ENCODE measurements at places on chromosomes 12 and 14.
A peak's percentile ranks its signal among the peaks of the same experiment; 100 is the strongest.

DNA sequence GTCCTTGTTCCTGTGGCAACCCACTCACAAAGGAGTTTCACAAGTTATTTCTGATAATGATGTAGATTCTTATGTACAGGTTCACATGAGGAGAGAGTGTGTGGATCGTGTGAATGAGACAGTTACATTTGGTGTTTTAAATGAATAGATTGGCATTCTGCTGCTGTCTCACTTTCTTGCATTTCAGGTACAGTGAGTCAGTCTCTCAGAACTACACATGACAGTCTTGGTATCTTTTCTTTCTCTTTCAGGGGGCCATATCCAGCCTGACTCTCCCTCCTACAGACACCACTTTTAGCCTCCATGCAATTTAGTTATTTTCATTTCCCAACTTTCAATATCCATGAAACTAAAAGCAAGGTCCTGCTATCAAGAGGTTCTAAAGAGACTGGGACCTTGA lies 19.9 kb upstream of the TMTC2 start:
- no peak for DNase-seq

- no peak for DNase-seq
These were observed 35.4 kb downstream of the TAOK3 start for GRCh38 chr12:118337194-118337838.

- DNase-seq = no peak
These were observed 945 bp upstream of the HIP1R start for GRCh38 chr12:122834104-122834920.

GRCh38 chr14:21868442-21869046 lies 194.9 kb upstream of the OR4E1 start:
- DNase-seq = no peak

GRCh38 chr14:101354726-101355125 lies 206.6 kb upstream of the DIO3 start:
- DNase-seq = no peak

GRCh38 chr12:112591488-112591887 lies 172.7 kb downstream of the PTPN11 start:
- no peak for DNase-seq

DNA sequence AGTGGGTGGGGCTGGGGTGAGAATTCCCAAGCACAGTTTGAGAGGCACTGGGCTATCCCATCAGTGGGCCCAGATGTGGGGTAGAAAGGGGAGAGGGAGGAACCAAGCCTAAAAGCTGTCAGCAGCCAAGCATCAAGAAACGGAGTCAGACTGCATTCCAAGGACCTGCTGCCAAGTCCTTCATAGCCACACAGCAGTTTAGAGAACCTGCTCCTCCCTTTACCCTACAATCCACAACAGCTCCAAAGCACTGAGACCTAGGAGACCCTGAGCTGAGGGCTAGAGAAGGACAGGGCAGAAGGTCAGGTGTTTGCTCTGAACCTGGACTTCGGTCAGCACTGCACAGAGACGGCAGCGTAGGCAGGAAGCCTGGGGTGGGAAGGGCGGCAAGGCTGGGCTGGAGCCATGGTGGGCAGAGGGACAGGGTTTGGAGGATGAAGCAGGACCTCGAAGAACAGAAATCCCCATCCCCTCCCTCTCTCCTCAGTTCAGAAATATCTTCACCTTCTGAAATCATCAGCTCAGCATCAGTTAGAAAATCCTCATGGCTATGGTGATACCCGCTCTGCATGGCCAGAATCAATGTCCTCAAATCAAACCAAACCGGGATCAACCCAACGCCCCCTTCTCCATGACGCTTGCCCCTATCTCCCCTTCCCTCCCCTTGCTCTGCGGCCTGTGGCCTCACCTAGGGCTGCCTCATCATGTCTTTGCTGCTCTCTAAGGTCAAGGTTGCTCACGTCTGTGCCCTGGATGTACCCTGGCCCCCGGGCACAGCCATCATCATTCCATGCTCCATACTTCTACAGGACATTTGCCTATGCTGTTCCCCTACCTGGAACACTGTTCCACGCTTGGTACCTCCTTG lies 12.9 kb upstream of the SERPINA4 start:
- no peak for DNase-seq

DNA sequence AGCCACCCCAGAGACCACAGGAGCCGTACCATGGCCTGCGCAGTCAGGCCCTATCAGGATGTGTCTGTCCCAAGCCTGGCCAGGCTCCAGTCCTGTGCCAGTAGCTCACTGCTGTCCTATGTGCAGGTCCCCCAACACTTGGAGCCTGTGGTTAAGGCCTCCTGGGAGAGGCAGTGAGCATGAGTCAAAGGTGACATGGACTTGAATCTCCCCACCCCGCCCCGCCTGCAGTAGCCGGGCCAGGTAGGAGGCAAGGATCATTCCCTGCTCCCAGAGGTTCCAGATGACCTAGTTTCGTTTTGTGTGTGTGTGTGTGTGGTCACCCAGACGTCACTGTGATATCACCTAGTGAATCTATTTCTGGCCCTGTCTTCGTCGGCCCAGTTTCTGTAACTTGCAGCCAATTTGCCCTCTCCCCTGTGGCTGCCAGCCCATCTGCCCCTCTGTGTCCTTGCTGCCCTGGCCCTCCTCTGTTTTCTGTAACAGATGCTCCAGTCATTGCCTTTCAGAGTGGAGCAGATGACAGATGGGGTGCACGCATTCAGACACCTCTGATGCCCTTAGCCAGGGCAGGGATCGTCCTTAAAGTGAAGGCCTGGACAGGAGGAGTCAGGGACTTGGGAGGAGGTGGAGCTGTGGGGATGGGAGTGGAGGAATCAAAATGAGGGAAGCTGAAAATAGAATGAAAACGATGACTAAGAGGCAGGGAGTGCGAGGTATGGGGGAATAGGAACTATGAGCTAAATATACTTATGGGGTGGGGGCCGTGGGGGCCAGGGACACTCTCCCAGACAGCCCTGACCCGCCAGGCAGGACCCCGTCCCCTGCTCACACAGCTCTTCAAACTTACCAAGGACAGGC lies 37.4 kb downstream of the SLC6A12 start:
- no peak for DNase-seq

DNA sequence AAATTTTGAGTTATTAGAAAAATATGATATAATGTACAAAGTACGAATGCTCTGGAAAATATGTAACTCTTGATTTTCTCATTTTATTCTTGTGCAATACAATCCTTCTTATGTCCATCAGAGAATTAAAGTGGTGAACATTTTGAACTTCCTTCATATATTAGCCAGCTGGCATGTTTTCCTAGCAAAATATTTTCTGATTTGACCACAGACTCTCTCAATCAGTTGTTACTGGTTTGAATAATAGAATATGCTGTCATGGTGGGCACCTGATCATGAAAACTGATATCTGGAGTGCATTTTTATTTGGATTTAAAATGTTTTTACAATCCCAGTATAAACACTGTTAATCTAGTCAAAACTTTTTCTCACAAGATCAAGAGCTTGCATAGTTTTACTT lies 24.2 kb downstream of the PARPBP start:
- DNase-seq = no peak

- no peak for DNase-seq
These were observed 12.7 kb downstream of the CSRP2 start for GRCh38 chr12:76866151-76866567.

GRCh38 chr12:113358381-113359132 lies at the start of gene PLBD2:
Gene PLBD2, plus strand, starts transcription at chr12:113358587. Its CDS starts 14 bp downstream, at chr12:113358601.
- DNase-seq = peak; percentile 22

DNA sequence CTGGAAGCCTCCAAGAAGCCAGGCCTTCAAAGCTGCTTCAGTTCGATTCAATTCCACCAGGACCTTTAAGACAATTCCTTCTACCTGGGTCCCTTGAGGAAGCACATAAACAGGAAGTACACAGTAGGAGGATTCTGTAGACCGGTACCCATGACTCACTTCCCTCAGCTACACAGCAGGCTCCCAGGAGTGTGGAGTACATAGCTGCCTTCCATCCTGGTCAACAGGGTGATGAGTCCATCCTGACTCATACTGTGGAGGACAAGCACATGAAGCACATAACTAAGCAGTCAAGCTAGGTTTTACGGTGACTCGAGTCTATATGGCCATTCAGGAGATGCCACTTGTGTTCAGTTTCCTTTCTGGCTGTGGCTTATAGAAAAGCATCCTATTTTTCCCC lies 197.6 kb upstream of the RBM19 start:
- DNase-seq = no peak

GRCh38 chr14:51873221-51873893 lies 12.9 kb downstream of the GNG2 start:
- peak; percentile 87 for DNase-seq

- DNase-seq = peak; percentile 93
These were observed 12.2 kb upstream of the TUBA1A start for GRCh38 chr12:49200919-49201594.

GRCh38 chr12:107832441-107832840 lies 57.9 kb downstream of the ASCL4 start:
- DNase-seq = no peak

DNA sequence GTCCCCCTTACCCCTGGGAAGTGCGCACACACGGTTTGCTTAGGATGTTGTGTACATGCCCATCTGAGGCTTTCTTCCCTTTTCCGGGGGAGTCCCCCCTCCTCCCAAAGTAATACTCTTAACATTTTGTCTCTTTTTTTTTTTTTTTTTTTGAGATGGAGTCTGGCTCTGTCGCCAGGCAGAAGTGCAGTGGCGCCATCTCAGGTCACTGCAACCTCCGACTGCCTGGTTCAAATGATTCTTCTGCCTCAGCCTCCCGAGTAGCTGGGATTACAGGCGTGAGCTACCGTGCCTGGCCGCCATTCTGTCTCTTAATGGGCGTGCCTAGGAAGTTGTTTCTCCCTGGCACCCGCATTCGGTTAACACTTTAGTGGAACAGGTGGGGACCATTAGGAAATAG lies 4.5 kb upstream of the GMFB start:
- DNase-seq = no peak

DNA sequence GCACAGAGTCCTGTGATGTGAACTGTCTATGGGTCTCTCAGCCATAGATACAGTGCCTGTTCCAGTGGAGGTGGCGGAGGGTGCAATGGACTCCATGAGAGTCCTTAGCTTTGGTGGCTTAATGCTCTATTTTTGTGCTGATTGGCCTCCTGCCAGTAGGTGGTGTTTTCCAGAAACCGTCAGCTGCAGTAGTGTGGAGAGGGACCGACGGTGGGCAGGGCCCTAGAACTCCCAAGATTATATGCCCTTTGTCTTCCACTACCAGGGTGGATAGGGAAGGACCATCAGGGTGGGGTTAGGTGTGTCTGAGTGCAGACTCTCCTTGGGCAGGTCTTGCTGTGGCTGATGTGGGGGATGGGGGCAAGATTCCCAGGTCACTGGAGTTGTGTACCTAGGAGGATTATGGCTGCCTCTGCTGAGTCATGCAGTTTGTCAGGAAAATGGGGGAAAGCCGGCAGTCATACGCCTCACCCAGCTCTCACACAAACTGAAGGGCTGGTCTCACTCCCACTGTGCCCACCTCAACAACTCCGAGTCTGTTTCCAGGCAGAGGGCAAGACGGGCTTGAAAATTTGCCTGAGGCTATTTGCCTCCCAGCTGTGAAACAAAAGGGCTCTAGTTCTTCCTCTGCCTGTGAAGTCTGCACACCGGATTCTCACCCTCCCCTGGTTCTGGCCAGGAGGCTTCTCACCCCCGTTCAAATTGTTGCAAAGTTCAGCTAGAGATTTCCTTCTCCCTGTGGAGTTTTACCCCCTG lies 24.9 kb upstream of the ZDHHC17 start:
- DNase-seq = no peak

DNA sequence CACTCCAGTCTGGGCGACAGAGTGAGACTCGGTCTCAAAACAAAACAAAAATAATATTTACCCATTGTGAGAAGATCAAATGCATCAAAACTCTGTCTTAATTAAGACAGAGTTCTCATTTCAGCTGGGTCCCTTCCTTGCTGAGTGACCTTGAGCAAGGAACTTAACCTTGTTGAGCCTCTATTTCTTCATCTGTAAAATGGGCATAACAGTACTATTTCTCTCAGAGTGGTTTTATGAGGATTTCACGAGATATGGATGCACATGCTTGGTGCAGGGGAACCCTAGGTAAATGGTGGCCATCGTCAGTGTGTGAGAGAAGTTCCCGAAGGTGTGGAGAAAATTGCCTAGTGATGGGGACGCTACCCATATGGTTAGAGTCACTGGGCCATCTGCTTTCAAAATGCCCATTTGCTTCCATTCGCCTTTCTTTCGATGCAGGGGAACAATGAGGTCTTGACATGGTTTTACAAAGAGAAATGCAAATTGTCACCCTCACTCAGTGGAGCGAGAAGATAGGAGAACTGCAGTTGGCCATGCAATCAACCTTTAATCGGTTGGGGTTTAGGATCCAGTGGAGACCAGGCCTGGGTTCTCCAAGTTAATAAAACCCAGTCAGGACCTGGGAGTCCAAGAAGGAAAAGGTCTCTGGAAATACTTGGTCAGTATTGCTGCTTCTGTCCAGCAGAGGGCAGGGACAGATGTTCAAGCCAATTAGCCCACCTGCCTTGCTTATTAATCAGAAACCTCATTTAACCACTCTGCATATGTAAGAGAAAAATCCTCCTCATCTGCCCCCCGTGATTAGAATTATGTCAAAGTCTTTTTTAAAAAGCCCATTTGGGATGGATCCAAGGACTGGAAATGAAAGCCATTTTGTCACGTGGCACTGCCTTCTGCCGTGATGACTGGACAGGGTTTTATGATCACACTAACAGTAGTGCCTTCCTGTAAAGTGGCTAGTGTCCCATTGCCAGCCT lies 37.2 kb downstream of the CFAP251 start:
- no peak for DNase-seq

GRCh38 chr12:56529656-56530055 lies 8.0 kb downstream of the RBMS2 start:
- DNase-seq = no peak

DNA sequence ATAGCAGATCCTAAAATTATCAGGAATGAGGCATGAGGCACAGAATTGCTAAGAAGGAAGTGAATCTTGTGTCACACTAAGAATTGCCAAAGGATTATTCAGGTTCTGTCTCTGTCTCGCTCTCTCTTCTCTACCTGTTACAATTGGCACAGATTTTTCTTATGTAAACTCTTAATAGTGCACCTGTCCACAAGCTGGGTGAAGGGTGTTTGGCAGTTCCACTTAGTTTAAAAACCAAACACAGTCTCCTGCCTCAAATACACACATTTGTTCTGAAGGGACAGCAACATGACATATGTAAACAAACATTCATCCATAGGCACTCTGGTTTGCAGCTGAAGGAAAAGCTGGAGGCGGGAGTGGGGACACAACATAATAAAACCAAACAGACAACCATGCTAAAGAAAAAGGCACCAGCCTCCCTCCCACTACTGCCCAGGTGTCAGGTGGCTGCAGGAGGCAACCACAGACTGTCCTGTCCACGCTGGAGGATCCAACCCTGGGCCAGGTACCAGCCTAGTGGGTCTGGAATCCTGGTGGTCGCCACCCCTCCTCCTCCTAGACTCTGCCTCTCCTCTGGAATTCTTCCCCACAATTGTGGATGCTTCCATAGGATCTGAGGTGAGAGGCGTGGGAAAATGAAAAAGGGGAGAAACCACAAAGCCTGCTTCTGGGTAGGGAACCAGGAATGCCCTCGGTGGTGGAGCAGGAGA lies 81.2 kb downstream of the TMEM260 start:
- DNase-seq = no peak

GRCh38 chr12:66127650-66128049 lies 2.9 kb downstream of the LLPH start:
- DNase-seq = no peak

GRCh38 chr14:34059037-34059924 lies 108.4 kb upstream of the EGLN3 start:
- no peak for DNase-seq

Measured in NCI-H1436 treated with DMSO at 0.1 percent for 48 hours (cell line).